ENCODE measurements at places on chromosomes 2 and 18.
A peak's percentile ranks its signal among the peaks of the same experiment; 100 is the strongest.

DNA sequence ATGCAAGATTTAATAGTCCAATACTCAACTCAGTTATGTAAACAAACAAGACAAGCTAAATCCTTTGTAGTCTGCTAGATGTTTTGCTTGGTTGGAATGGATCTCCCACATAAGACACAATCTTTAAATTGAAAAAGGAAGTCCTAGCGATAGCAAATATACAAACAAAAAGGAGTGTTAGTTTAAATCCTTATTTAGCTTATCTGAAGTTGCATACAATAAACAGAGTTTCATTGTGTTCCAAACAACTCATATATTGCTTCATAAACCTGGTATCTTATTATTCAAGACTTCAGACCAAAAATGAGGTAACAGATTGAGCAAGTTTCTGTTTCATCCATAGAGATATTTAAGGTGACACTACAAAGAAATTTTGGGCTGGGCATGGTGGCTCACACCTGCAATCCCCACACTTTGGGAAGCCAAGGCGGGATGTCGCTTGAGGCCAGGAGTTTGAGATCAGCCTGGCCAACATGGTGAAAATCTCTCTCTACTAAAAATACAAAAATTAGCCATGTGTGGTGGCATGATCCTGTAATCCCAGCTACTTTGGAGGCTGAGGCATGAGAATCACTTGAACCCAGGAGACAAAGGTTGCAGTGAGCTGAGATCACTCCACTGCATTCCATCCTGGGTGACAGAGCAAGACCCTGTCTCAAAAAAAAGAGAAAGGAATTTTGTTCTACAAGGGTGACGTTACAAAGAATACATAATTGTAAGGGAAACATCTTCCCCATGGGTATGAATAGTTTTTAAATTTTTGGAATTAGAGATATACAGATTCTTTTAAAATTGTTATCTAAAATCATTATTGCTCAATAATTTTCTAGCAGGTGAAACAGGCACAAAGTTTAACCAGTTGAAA is 150.5 kb upstream of the L3MBTL4 start:
- no peak for DNase-seq

GRCh38 chr2:118654945-118655344 is 192.5 kb downstream of the EN1 start:
- DNase-seq = no peak

DNA sequence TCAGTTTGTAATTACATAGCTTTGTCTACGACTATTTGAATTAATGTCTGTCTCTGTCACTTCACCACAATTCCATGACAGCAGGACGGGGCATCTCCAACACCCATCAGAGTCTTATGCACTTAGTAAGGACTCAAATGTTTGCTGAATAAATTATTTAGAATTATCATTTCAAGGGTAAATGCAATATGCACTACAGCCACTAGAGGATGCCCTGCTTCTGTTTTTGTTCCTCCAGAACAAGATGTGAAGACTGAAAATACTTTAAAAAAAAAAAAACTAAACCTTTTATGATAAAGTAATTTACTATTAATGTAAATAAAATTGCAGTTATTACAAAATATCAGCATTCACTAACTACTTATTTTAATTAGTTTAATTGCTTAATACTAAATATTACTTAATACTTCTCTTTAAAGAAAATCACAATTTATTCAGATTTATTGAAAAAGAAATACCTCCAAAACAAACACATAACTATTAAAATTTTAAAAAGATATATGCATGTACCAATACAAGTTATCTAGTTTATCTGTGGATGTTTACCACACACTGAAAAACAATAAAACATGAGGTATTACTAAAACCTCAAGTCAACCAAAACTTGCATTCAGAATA is 3.2 kb downstream of the PIGN start:
- DNase-seq = peak; percentile 21

DNA sequence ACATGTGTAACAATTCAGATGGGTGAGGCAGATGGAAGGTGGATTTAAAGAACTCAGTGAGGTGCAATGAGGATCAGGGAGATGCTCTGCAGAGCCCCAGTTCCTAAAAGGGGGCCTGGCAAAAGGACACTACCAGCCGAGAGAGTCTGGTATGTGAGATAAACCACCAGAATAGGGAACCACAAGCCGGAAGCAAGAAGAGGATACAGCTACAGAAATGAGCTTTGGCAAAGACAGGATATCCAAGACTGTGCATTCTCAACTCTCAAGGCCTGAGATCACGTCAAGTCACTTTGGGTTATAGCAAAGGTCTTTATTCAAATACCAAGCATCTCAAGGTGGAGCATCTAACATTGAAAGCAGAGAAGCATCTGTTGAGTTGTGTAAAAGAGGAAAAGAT is 293.5 kb downstream of the ARHGAP15 start:
- no peak for DNase-seq

- no peak for DNase-seq
These were observed 53.8 kb downstream of the TGOLN2 start for GRCh38 chr2:85273738-85274731.

GRCh38 chr18:7953095-7953958 is 386.2 kb downstream of the PTPRM start:
- DNase-seq = no peak

GRCh38 chr18:79975043-79975442 is 10.6 kb downstream of the HSBP1L1 start:
- DNase-seq = no peak

DNA sequence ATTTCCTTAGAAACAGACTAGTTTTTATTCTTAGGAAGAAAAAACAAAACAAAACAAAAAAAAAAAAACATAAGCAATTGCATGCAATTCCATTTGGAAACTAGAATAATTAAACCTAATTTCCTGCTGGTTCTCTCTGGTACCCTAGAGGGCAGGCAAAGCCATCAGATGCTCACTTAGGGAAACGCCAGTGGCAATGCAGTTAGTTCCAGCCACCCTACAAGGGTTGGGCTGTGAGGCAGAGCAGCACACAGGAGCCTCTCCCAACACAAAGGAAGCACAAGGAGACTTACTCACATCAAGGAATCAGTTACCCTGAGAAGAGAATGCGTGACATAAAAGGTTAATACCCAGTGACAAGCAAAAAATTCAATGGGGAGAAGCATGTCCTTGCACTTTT is 28.8 kb downstream of the CCDC93 start:
- DNase-seq = no peak

DNA sequence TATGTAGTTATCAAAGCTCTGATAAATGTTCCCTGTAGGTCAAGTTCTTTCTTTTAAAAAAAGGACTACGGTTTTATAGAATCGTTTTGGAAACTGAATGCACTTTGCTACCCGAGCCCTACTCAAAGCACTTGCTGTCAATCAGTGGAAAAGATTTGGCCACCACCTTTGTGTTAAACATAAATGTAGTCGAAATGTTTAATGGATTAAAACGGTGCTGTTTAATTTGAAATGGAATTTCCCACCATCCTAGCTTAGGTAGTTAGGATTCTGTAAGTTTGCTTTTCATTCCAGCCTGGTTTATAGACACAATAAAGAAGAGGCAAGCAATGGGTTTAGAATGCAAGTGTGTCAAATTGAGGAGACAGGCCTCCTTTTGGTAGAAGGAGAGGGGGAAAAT is 69.4 kb upstream of the MMADHC start:
- DNase-seq = no peak

GRCh38 chr2:214100488-214100887 is 310.4 kb upstream of the VWC2L start:
- DNase-seq = no peak

GRCh38 chr2:72026819-72027425 is 120.7 kb downstream of the CYP26B1 start:
- DNase-seq = no peak

GRCh38 chr2:220469201-220469600 is 841.8 kb downstream of the SLC4A3 start:
- no peak for DNase-seq

GRCh38 chr2:10905862-10906143 is 5.9 kb upstream of the KCNF1 start:
- DNase-seq = no peak

DNA sequence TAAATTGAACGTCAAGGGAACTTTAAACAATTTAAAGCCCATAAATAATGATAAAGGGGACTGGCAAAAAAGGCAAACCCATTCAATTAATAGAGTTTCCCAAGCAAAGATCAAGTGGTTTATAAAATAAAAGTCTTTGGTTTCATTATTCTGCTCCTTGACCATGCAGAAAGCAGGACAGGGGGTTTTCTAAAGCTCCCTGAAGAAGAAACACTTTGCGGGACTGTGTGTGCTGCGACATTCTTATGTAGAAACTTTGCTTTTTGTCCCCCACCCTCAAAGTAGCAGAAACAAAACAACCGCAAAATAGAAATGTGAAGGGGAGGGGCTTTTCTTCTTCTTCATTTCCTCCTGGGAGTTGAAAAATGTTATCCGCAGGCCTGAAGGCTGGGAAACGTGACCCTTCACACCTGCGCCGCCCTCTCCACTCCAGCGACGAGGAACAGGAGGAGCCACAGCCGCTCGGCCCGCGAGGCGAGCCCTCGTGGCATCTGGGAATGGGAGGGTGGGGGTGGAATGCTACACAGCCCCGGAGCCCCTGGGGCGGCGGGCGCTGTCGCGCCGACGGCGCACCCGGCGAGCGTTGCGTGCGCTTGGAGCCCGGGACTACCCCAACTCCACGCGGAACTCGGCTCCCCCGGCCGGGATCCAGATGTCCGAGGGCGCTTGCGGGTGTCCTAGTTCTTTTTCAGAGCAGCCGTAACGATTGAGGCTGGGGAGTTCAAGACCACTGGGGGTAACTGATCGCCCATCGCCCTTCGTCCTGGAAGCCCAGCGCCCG is 4.3 kb upstream of the GBX2 start:
- DNase-seq = no peak

DNA sequence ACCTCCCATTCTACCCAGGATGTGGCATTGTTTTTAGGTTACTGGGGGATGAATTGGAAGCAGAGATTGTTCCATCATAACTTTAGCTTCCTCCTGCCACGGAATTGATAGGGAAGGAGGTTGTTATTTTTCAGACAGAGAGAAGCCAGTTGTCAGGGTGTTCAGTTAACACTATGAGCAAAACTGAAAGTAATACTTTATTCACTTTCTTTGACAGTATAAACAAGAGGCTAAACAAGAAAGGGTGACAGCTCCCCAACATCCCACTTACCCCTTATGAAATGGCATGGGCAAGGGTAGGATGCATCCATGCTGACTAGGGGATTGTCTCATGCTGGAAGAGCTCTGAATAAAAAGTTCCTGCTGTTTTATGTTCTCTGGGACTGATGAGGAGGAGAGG is 36.4 kb upstream of the GAREM1 start:
- no peak for DNase-seq

- no peak for DNase-seq
These were observed 804.7 kb upstream of the PIK3C3 start for GRCh38 chr18:41150316-41150715.

DNA sequence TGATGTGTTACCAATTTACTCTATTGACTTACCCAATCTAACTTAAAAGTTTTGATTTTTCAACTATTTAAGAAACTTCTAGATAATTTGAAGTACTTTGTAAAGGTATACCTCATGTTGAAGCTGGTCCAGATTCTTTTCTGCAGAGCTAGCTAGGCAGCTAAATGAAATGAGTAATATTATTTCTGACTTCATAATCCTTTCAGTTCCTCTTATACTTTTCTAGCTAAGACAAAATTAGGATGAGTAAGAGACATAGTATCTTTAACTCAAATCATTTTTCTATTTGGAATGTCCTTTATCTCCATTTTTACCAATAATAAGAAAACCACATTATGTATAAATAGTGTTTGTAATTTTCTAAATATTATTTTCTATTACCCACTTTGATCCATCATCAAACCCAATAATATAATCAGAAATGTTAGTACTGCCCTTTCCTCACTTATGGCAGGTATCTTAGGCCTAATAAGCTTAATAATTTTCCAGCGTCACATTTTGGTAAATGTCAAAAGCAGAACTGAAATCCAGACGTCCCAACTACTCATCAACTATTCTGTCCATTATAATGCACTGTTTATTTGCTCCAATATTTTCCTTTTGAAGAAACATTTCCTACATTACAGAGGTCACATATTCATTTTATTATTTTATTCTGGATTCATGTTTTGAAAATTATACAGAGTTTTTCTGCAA is 456.6 kb downstream of the THSD7B start:
- no peak for DNase-seq

DNA sequence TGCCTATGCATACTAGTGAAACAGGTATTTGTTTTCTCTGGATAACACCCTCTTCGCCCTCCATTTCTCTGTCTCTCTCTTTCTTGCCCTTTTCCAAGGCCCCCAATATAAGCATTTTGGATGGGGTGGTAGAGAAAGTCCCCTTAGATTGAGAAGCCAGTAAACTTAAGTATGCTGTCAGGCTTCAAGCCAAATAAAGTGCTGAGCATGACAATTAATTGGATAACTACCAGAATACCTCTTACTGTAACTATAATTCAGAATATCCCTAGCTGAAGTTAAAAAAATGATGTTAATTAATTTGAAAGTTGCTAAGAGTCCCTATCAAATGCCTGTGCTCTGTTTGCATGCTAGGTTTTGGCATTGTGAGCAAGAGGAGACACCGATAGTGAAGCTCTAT is 324.8 kb downstream of the PARD3B start:
- no peak for DNase-seq

DNA sequence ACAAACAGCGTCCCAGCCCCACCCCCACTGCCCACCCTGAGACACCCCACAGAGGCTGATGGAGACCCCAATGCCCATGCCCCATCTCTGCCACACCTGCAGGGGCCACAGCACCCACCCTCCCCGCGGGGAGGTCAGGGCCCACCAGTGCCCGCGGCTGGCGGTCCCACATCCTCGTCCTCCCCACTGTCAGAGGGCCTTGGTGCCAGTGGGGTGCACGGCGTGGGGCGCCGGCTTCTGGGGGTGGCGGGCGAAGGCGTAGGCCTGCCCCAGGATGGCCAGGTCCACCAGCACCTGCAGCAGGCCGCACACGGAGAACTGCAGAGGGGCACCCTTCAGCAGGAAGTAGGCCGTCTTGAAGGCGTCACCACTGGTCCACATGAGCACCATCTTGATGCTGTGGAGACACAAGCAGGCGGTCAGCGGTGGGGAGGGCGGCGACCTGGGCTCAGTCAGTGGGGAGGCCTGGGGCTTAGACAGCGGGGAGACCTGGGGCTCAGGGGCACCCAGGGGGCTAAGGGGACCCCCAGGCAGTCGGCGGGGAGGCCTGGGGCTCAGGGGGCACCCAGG is 47.6 kb downstream of the SLC66A2 start:
- DNase-seq = no peak

GRCh38 chr2:10124538-10125045 is 2.1 kb downstream of the RRM2 start:
- peak; percentile 84 for DNase-seq

Data from NCI-H526 (cell line).